ENCODE measurements at places on chromosomes 2 and 18.

DNA sequence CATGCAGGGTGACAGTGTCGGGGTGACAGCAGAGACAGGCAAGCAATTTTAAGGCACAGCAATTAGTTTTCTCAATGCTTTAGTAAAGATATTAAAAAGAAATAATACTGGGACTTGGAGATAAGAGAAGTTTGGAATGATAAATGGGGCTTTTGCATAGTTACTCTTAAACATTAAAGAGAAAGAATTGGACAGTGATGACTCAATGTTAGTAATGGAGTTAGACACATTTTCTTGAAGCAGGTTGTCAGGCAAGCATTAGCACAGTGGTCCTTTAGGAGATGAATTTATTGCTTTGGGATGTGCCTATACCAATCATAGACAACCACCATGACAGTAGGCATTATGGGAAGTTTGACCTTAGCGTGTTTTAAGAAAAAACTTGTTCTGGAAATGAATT, 228.3 kb upstream of the RAB12 start:
- DNase-seq: no peak

GRCh38 chr2:8656811-8657210, 25.0 kb upstream of the ID2 start:
- DNase-seq: no peak

DNA sequence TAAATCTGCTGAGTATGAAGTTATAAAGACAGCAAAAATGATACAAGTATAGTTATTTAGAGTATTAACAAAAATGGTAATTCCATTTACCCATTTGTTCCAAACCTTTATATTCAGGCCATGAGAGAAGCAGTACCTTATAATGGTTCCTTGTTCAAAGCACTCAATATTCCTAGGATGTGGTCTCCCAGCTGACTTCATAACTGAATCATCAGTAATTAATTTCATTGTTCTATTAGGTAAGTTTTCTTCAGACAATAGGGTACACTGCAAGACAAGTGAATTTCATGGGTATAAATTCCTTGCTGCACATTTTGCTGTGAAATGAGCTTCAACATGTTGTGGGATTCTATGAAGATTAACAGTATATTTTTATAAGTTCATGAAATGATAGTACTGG, 550.8 kb upstream of the ZEB2 start:
- no peak for DNase-seq

DNA sequence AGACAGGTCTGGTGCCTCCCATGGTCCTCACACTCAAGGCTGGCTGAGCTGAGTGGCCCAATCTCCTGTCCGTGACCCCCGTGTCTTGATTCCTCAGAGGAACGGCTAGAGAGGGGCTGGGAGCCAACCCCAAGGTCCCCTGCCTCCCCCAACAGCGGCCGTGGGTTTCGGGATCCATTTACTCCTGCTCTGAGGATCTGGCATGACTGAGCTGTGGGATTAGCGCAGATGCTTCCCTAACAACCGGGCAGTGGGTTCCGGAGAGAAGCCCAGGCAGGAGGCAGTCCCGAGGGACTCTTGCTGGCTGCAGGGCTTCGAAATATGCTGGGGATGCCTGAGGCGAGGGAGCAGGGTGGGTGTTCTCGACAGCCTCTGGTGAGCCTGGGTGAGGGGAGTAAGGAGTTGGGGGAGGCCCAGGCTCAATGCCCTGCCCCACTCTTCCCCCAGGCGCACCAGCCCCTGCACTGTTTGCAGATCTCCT, 18.9 kb downstream of the GPR35 start:
- DNase-seq: peak; percentile 2

DNA sequence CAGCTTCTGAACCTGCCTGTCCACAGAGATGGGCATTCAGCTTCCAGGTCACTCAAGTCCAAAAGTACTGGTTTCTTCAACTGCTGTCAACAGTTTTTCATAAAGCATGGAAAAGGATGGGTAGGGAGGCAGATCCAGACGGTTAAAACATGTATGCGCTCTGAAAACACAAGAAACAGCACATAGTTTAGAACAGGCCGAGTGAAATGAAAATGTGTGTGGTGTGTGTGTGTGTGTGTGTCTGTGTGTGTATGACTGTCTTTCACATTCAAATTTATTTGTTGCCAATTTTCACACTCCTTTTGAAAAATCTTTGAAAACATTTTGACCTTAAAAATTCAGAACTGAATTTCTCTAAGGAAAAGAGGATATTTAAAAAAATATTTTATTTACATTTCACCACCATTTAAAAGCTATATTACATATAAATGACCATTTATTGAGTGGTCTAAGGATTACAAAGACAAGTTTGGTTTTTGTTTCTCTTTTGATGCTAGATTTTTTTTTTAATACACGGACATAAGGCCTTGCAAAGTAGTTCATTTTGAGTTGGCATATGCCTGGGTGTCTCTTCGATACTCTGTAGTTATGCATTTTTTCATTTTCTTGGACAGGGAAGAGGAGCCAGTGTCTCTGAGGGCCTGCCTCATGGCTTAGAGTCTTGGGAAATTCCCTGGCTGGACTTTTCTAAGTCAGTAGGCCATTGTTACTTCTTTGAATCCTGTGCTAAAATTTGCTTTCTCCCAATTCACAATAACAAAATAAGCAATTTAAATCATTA, 30.0 kb upstream of the STK17B start:
- DNase-seq: no peak

- DNase-seq: no peak
Measured at GRCh38 chr2:45984366-45984765, 312.8 kb upstream of the EPAS1 start.

GRCh38 chr2:12948231-12948960, 231.7 kb downstream of the TRIB2 start:
- no peak for DNase-seq

GRCh38 chr18:33712719-33713118, 134.7 kb downstream of the ASXL3 start:
- DNase-seq: no peak

- DNase-seq: no peak
Measured at GRCh38 chr2:75982719-75983118, 272.0 kb upstream of the GCFC2 start.

- DNase-seq: no peak
Measured at GRCh38 chr2:158507679-158508078, 50.9 kb downstream of the PKP4 start.

- no peak for DNase-seq
Measured at GRCh38 chr2:202221873-202222272, 16.5 kb downstream of the SUMO1 start.

GRCh38 chr2:130302164-130302886, 40.4 kb upstream of the IMP4 start:
- DNase-seq: no peak
